CD4-positive, alpha-beta T cell treated with Interferon alpha-2 for 1 hour (primary cell): ENCODE measurements at places on chromosomes 1 and 21.

DNA sequence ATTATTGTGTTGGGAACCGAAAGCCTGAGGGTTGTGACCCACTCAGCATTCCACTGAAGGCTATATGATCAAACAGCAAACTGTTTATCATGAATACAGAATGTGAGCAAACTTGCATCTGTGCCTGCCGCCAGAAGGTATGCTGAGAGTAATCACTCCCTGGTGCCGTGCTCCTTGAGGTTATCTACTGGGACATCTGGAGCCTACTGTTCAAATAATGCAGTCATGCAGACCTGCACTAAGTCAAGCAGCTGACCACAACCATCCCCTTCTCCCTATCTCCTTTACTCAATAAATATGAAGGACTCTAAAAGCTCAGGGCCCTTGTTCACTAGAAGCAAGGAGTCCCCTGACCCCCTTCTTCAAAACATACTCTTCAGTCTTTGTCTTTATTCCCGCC, 13.5 kb downstream of the GSTM5 start:
- no peak for DNase-seq

- DNase-seq, result no peak
Measured at GRCh38 chr1:18199462-18199861, 91.9 kb downstream of the IGSF21 start.

DNA sequence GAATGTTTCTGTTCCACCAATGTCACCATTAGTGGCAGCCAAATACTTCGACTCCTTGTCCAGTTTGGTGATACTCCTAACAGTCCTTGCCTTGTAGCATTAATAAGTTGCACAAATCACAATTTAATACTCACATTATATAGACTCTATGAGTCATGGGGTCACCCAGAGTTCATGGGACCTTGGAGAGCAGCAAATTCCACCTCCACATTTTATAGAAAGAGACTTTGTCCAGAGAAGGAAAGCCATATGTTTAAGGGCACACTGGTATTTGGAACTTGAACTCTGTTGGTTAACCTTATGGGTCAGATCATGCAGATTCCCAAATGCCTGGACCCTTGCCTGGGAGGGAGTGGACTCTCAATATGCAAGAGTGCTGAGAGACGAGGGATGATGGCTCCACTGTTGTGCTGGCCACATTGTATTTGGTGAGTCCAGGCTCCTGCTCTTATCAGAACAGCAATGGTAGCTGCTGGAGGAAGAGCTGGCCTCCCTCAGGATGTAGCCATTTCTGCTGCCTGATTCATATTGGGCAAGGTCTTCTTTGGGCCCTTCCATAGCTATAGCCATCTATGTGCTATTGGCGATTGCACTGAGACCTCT, 30.6 kb downstream of the DNAJC6 start:
- DNase-seq, result no peak

GRCh38 chr21:31992391-31992790, 119.6 kb downstream of the HUNK start:
- DNase-seq, result no peak

DNA sequence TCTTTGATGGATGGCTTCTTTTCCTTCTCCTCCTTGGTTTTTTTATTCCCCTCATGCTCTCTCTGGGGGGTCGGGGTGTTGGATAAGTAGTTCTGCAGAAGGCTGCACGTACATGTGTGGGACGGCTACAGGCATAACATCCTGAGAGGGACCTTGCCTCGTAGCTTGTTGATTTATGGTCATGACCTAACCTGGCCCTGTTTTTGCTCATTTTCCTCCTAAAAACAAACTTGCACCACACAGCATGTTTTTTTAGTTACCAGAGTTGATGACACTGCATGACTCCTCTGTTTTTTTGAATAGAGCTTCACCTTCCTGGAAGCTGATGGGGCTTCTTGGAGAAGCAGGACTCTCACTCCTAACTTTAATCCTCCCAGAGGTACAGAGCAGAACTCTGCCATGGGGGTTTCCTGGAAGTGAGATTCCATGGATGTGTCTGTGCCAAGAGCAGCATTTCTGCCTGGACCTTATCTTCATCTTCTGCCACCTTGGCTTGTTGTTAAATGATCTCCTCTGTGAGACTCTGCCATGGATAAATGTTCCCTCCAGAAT, 114.7 kb downstream of the PAPPA2 start:
- DNase-seq, result no peak

DNA sequence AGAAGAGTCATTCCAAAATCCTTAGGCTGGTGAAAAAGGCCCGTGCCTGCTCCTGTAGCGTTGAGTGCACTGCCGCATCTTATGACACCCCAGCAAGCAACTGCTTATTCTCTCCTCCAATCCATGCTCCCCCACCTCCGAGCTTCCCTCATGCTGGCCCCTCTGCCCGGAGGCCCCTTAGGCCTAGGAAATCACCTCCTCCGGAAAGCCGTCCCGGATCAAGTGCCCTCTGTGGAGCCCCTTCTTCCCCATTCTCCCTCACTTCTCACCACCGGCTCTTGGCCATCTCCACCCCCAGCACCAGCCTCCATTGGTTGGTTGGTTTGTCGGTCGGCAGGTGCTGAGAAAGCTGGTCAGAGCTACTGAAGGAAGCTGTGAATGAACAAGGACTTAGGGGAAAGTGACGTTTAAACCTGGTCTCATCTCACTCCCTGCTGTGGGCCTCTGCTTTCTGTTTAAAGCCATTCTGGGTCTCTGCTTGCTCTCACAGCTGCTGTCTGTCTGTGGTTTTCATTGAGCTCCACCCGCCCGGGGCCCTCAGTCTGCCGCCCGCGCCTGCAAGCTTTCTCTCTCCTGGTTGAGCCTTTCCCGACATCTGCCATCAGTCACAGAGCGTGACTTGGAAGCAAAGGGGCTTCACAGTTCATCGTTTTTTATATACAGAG, 122.2 kb downstream of the KCNN3 start:
- peak; percentile 46 for DNase-seq
